ENCODE measurements at places on chromosomes 7 and 10. TPM values are rescaled to one million over a fixed set of nuclear protein-coding genes. Genes with fewer than 3 reads are reported as not detected.

- DNase-seq = no peak
Measured at GRCh38 chr10:101611096-101611905, 23.2 kb downstream of the DPCD start.

DNA sequence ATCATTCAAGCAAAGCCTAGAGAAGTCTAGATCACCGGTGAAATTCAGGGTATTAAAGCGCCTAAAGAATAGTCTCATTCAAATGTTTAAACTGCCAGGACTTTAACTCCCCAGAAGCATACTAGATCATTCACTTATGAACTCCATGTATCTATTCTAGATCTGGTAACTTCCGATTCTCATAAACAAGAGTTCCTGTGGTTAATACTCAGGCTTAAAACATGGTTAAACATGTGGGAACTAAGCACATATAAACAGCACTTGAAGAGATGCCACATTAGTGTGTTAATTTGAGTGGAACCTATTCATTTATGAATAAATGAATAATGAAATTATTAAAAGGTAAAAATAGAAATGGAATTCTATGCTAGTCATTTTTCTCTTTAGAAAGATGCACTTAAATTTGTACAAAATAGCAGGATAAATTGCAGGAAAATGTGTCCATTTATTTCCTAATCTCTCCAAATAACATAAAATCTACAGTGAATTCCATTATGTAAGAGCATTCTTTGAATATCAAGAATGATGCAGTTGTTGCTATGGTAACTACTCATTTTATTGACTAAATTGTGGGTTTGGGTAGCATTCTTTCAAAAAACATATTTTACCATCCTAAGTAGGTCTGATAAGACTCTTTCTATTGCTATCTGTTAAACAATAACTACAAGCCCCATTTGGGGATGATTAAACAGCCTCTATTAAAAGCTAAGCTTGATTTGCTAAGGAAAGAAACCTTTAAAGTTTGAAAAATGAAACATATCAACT, 147.6 kb upstream of the TMEM168 start:
- no peak for DNase-seq

DNA sequence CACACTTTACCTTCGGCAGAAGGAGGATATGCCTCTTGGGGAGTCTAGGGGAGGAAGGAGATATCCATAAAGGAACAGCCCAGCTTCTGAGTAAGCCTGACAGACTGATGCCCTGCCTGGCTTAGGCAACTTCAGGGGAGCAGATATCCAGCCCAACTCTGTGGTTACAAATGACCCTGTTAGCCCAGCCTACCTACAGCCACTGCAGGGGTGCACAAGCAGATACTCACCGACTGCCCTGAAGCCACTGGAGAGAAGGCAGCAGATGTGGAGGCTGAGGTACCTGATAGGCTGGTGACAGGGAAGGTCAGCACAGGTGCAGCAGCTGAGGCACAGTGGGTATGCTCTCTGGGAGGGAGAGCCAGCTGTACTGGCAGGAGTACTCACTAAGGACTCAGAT, 770.2 kb downstream of the GRID1 start:
- no peak for DNase-seq

- no peak for DNase-seq
Measured at GRCh38 chr10:33612551-33612950, 278.1 kb upstream of the NRP1 start.

OPALIN gene
- not detected for total RNA-seq
